Stimulated activated CD4-positive, alpha-beta T cell treated with anti-CD3 and anti-CD28 coated beads, TNF-alpha, amount 100 ng/mL, for 1 hour (primary cell): ENCODE measurements at places on chromosomes 1 and 21.

- DNase-seq: no peak
Observed at GRCh38 chr21:31943561-31943960, 70.7 kb downstream of the HUNK start.

- DNase-seq: no peak
Observed at GRCh38 chr21:41210426-41211059, 42.6 kb downstream of the BACE2 start.

GRCh38 chr21:32807717-32808380 lies 36.3 kb upstream of the PAXBP1 start:
- no peak for DNase-seq

DNA sequence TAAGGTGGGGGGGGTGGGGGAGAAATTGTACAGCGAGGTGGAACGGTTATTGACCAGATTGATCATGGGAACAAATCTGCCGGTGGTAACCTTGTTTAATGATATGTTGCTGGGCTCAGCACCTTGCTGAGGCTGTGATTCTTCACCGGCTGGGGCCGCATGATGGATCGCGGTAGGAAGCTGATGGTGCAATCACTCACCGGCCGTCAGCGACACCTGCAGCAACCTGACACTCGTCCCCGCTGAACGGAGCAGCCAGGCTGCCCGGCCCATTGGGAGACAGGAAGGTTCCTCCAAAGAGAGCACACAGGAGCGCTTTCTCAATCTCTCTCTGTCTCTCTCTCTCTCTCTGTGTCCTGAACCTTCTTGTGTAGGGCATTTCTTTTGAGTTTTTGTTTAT lies 128.5 kb upstream of the RRP15 start:
- no peak for DNase-seq

DNA sequence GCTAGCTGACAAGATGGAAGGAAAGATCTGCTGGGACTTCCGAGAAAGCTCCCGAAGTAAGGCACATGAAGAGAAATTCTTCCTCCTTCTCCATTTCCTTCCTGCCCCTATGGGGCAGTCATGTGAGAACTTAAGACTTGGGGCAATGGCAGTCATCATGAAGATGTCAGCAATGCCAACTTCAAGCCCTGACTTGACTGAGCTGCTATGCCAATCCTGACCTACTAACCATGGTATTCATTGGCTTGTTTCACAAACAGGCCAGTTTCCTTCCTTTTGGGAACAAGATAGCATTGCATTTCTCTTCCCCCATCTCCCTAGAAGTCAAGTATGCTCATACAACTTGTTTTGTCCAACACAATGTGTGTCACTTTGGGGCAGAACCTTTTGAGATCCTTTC lies 25.5 kb downstream of the GRIK1 start:
- no peak for DNase-seq

GRCh38 chr1:205335692-205336091 lies 14.1 kb upstream of the NUAK2 start:
- peak; percentile 66 for DNase-seq

GRCh38 chr1:41691424-41691823 lies 206.9 kb upstream of the EDN2 start:
- no peak for DNase-seq

DNA sequence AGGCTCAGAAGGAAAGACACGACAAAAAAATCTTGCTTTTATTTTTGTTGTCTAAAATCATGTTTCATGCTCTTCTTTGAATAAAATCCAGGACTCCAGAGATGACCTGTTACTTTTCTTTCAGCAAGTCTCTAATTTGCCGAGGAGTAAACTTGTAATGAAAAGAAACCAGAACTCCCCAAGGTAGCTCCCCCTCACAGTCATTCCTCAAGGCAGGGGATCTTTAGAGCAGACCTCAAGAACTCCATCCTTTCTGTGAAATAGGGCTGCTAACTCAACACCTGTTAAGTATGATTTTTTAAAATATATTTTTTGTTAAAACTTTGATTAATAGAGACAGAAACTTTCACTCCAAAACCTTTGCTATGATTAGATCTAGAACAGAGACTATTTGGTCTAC lies 82.7 kb upstream of the ABCD3 start:
- no peak for DNase-seq

DNA sequence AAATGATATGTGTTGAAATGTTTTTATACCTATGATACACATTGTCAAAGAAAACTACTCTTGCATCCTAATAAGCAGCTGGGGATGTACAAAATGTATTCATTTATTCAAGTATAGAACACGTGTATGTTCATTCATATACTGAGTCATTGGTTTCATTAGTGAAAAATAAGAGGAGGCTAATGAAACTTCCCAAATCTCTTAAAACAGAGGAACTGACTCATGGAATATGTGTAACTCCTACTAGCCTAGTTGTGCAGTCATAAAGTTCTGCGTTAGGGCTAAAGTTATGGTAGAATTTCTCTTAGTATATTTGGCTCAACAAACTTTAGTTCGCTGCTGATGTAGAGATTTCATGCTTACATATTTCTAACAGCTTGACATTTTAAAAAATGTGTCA lies 441.6 kb downstream of the NCAM2 start:
- no peak for DNase-seq

DNA sequence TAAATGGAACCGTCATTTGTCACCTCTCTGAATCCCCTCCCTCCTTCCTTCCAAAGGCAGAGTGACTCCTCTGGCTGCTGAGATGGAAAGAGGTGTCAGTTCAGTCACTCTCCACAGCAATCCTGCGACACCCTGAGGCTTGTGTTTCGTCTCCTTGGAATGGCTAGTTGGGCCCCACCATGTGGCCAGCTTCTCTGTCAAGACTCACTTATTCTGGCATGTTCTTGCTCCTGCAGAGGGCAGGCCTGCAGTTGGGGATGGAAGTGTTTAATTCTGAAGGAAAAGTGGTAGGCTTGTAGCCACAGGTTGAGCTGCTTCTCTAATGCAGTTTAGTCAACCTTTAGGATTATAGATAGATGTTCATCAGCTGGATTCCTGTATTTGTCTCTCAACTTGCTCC lies 149.6 kb downstream of the LMO4 start:
- no peak for DNase-seq

DNA sequence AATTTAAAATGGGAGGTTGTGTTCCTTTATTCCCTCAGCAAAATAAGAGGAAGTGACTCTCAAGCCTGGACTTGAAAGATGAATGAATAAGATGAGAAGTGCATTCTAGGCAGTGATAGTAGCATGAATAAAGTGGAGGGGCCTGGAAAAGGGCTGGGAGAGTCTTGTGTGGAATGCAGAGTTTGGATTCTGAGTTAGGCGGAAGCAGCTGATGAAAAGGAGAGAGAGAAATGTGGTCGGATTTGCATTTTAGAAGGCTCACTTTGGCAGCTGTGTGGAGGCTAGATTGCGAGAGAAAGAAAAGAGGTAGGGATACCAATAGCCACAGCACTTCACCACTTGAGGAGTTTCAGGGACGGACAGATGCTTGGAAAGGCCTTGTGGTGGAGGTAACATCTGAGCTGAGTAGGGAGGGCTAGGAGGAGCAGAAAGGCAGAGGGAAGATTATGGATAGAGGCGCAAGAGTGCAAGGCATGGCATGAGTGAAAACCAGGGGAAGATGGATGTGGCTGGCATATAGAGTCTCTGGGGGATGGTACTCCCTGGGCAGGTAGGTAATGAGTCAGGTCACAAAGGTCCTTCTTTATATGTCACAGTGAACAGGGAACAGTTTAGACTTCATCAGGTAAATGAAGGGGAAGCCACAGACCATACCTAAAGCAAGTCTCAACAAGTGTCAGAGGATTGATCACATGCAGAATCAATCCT lies 59.6 kb downstream of the ST3GAL3 start:
- DNase-seq: no peak

GRCh38 chr1:56099766-56100265 lies 479.5 kb downstream of the PLPP3 start:
- no peak for DNase-seq

DNA sequence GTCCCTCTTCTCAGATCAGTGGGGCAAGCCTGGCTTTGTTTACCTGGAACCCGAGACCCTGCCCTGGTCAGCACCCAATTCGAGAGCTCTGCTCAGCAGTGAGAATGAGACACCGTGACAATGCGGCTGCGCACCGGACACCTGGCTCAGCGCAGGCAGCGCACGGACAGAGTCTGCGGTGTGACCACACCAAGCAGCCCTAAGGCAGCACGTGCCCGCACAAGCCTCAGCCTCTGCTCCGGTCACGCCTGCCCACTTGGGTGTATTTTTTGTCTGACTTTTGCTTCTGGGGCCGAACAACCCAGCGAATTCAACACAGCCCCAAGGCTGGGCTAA lies 4.7 kb downstream of the KRTAP10-8 start:
- DNase-seq: no peak

DNA sequence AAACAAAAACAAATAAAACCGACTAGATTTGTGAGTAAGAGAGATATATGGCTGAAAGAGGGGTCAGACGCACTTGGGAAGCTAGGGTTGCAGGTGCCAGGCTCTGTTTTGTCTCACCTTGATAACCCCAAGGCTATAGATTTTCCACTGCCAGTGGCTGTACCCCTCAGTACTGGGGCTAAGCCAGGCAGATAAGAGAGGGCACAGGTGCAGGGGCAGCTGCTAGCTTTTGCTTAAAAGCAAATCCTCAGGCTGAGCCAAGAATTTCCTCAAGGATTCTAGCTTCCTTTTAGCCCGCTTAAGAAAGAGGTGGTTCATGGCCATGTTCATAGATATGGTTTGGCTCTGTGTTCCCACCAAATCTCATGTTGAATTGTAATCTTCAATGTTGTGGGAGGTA lies 57.9 kb downstream of the OVGP1 start:
- DNase-seq: no peak

GRCh38 chr21:42262831-42263231 lies 43.9 kb downstream of the ABCG1 start:
- DNase-seq: no peak

GRCh38 chr1:92749024-92749634 lies 35.8 kb downstream of the EVI5 start:
- DNase-seq: no peak

GRCh38 chr1:6582370-6582769 lies 2.6 kb downstream of the ZBTB48 start:
- no peak for DNase-seq

- no peak for DNase-seq
Observed at GRCh38 chr1:43123031-43123430, 49.1 kb downstream of the EBNA1BP2 start.

- DNase-seq: peak; percentile 46
Observed at GRCh38 chr1:212699104-212699624, 476 bp downstream of the BATF3 start.

DNA sequence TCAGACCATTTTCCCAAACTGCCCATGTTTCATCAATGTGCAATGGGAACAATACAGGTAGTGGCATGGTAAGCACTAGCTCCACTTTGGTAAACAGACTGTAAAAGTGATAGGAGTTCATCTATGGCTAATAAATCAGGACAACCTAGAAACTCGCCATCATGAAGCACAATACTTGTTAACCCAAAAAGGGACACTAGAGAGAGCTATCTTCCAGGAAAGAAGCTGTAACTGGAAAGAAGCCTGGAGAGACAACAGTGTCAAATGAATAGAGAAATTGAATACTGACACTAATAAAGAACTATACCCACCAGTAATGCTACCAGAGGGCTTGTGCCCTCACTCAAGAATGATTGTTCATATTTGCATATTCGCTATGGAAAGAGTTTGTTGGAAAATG lies 164.7 kb upstream of the RGS18 start:
- no peak for DNase-seq

- DNase-seq: no peak
Observed at GRCh38 chr1:170369000-170369399, 163.0 kb upstream of the GORAB start.

DNA sequence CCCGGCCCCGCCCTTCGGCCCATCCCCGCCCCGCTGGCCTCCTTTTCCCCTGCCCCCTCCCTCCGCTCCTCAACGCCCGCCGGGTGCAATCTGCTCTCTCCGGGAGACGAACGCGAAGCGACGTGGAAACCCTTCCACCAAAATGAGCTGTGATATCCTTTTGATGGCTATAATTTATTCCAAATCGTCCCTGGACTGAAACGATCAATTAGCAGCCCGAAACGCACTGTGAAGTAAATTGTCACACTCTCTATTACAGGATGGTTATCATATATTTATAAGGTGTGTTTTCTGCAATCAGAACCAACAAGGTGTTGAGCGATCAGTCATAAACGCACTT lies 134.6 kb upstream of the BARHL2 start:
- DNase-seq: no peak

- no peak for DNase-seq
Observed at GRCh38 chr1:97864615-97865014, 56.2 kb downstream of the DPYD start.

DNA sequence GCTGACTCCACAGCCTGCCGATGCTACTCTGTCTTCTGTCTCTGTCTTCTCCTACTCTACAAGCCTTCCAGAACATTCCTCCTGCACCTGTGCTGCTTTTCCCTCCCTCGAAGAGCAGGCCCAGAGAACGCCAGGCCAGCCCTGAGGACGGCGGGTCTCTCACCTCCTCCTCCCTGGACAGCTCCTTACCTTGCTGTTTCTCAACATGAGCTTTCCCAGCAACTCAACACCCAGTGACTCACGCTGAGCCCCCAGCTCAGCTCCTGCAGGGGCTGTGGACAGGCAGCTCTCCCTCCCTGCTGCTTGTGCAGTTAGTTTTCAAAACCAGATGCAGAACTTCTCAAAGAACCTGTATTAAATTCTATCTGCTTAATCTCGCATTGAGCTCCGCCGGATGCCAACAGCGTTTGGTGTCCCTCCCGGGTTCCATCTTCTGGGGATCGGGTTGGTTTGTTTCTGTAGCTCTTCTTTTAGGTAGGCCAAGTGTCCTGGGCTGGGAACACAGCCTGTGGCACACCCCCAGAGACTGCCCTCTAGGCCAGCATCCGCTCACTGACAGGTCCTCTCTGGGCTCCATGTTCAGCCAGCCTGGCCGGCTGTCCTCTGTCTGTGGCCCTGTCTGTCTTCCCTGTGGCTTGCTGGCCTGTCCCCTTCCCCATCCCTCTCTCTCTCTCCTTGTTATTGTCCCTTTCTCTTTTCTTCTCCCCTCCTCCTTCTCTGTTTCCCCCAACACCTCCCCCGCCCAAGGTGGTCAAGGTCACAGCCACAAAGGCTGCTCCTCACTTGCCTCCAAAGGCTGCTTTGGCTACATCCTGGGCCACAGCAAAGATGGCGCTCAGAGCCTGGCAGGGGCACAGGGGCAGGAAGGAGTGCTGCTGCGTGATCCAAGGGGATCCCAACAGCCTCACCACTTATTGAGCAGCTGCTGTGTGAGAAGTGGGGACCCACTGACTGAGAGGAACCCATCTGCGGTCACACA lies 391.0 kb downstream of the MATN1 start:
- no peak for DNase-seq

DNA sequence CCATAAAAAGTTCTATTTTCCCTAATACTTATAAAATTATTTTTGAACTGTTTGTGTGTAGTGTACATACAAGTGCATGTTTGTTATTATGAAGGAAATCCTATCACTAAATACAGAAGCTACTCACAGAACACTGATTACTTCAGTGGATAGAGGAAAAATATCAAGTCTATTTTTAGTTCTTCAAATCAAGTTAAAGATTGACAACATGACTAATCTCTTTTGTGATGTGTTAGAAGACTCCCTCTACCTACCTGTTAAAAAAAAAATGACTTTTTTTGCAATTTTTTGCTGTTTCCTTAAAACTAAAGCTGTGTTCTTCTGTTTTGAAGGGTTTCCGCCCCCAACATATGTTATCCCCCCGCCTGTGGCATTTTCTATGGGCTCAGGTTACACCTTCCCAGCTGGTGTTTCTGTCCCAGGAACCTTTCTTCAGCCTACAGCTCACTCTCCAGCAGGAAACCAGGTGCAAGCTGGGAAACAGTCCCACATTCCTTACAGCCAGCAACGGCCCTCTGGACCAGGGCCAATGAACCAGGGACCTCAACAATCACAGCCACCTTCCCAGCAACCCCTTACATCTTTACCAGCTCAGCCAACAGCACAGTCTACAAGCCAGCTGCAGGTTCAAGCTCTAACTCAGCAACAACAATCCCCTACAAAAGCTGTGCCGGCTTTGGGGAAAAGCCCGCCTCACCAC lies 45.5 kb downstream of the NCF2 start:
- no peak for DNase-seq
